ENCODE measurements at places on chromosomes 7 and 10. TPM values are rescaled to one million over a fixed set of nuclear protein-coding genes. Genes with fewer than 3 reads are reported as not detected.
A peak's percentile ranks its signal among the peaks of the same experiment; 100 is the strongest.

Gene EPO
- not detected for total RNA-seq

Gene GPNMB
- 335 TPM for total RNA-seq

Gene PLCE1
- 14.1 TPM for total RNA-seq

DNA sequence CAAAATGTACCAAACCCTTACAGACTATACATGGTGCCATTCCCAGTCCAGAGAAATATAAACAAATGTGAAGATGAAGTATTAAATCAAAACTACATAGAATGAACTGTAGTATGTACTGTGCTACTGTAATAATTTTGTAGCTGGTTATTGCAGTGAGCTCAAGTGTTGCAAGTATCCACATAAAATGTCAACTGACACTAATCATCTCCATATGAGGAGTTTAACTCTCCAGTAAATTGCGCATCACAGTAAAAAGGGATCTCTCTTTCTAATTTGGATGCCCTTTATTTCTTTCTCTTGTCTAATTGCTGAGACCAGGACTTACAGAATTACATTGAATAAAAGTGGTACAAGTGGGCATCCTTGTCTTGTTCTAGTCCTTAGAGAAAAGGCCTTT is 165.5 kb downstream of the CPED1 start:
- no peak overlapping the region for H3K4me3 ChIP-seq
- no peak overlapping the region for H3K27ac ChIP-seq
- H3K4me1 ChIP-seq, result no peaks in the 10 kb centered on the region
- no peaks in the 10 kb centered on the region for H3K27me3 ChIP-seq
- no peak for DNase-seq
- H3K36me3 ChIP-seq, result no peaks in the 10 kb centered on the region

DNA sequence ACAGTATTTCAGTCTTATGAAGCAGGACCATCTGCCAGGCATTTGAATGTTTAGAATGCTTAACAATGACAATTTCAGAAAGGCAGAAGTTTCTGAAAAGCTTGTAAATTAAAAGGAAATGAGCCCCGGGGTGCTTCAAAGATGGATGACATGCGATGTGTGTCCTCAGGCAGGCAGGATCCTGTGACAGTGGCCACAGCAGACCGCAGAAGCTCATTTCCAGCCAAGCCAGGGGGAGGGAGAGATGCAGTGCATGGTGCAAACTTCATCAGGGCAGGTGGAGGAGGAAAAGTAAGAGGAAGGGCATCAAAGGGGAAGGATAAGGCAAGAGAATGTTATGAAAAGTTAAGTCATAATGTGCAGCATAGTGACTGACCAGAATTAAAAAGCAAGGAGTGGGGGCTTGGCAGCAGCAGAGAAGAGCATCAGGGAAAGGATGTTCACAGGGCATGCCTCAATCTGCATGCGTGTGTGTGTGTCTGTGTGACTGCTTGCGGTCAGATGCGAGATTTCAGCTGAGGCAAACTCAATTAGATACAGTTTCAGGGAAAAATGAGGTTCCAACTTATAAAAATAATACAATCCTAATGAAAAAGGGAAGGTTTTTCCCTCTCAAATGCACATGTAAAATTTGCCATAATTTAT is 173.7 kb downstream of the COBL start:
- H3K4me3 ChIP-seq, result no peak overlapping the region
- H3K27ac ChIP-seq, result peak overlapping the region; percentile 32
- DNase-seq, result no peak
- H3K4me1 ChIP-seq, result no peaks in the 10 kb centered on the region
- no peaks in the 10 kb centered on the region for H3K36me3 ChIP-seq

DNA sequence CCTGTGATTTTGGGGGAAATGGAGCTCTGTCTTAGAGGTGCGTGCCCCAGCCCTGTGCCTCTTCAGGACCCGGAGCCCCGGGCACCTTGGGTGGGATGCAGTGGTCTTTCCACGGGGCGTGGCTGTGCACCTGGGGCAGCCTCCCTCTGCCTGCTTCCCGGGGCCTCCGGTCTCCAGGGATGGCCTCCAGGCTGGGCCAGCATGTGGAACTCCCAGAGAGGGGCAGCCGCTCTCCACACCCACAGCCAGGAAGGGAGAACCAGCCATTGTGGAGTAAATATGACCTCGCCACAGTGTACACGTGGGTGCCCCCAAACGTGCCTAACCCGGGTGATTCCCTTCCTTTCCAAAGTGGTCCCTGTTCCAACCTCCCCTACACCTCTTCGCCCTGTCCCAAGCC is 52.6 kb downstream of the JAKMIP3 start:
- H3K27ac ChIP-seq, result no peak overlapping the region
- no peaks in the 10 kb centered on the region for H3K36me3 ChIP-seq
- H3K4me3 ChIP-seq, result no peak overlapping the region

DNA sequence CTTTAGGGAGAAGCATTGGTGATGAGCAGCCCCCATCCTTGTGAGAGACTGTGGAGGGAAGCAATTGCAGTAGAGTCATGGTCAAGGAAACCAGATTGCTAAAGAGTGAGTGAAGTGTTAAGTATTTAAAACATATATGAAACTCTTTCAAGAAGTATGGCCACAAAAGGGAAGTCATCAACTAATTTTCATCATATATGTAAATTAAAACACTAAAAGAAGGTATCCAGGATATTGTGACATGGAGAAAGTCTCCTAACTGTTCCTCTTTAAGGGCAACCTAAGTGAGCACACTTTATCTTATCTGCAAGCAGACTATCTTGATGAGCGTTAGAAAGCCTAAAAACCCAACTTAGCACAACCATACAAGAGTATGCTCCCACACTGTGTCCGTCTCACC is 69.7 kb downstream of the CD36 start:
- H3K27ac ChIP-seq, result no peak overlapping the region
- no peak for DNase-seq
- no peaks in the 10 kb centered on the region for H3K36me3 ChIP-seq

DNA sequence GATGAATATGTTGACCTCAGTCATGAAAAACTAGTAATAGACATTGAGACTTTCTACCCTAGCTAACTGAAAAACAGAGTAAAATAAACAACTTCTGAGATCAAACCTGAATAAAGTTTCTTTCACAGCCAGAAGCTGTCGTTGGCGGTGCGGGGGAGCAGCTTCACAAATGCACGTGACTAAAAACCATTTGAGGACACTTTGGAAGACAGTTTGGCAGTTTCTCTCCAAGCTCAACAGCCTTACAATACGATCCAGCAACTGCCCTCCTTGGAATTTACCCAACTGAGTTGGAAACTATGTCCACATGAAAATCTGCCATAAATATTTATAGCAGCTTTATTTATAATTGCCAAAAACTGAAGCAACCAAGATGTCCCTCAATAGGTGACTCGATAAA is 63.1 kb downstream of the CYTH3 start:
- H3K4me1 ChIP-seq, result no peaks in the 10 kb centered on the region
- DNase-seq, result no peak
- H3K36me3 ChIP-seq, result no peaks in the 10 kb centered on the region
- no peak overlapping the region for H3K27ac ChIP-seq
- H3K27me3 ChIP-seq, result no peaks in the 10 kb centered on the region

GRCh38 chr7:44673771-44674170 is 67.3 kb downstream of the OGDH start:
- DNase-seq, result no peak

- H3K4me3 ChIP-seq, result no peak overlapping the region
- no peak overlapping the region for H3K27ac ChIP-seq
- H3K4me1 ChIP-seq, result no peaks in the 10 kb centered on the region
- DNase-seq, result no peak
- no peaks in the 10 kb centered on the region for H3K27me3 ChIP-seq
- H3K36me3 ChIP-seq, result no peaks in the 10 kb centered on the region
Measured at GRCh38 chr7:158111049-158111751, 476.4 kb downstream of the PTPRN2 start.

DNA sequence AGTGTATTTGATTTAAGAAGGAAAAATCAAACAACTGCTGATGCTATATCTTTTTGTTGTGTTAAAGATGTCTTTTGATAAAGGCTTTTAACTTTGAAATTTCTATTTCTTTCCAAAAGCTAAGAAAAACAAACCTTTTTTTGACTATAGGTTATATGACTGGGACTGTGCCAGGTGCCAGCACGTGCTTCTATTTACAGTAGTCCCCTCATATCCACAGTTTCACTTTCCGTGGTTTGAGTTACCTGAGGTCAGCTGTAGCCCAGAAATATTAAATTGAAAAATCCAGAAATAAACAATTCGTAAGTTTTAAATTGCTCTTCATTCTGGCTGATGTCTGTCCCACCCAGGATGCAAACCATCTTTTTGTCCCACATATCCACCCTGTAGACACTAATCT is 104.3 kb downstream of the BBS9 start:
- no peak for DNase-seq
- H3K27me3 ChIP-seq, result no peaks in the 10 kb centered on the region
- no peaks in the 10 kb centered on the region for H3K4me1 ChIP-seq
- no peak overlapping the region for H3K27ac ChIP-seq
- no peaks in the 10 kb centered on the region for H3K36me3 ChIP-seq
- no peak overlapping the region for H3K4me3 ChIP-seq

DNA sequence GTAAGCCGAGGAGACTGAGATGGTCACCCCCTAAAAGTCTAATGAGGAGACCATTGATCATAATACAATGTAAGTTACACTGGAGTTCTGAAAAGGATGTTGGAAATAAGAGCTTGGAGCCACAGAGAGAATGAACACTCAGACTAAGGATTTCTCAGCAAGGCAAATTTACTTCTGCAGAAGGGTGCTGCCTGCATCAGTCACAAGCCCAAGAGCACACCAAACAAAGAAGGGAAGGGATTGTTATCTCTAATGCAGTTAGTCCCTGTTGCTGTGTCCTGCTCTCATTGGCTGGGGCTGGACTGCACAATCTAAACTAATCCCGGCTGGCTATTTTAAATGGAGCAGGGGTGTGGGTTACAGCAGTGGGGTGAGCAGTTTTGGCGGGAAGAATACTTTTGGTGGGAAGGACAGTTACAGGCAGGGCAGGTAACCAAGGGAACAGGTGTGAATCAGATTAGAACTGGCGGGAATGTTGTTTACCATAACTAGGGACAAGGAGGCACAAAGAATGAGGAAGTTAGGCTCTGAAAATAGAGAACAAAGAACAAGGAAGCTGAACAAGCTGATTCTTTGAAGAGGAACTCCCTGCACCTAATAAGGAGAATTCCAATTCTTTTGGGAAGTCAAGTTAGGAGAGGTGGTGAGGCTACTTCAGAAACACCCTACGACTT is 30.3 kb upstream of the TRIM24 start:
- H3K4me3 ChIP-seq, result no peak overlapping the region
- H3K27me3 ChIP-seq, result no peaks in the 10 kb centered on the region
- no peaks in the 10 kb centered on the region for H3K36me3 ChIP-seq
- H3K4me1 ChIP-seq, result no peaks in the 10 kb centered on the region

GRCh38 chr10:77318739-77319138 is 318.9 kb downstream of the KCNMA1 start:
- peak; percentile 27 for DNase-seq
- no peak overlapping the region for H3K27ac ChIP-seq
- H3K4me1 ChIP-seq, result no peaks in the 10 kb centered on the region
- no peaks in the 10 kb centered on the region for H3K36me3 ChIP-seq
- H3K4me3 ChIP-seq, result no peak overlapping the region

- DNase-seq, result no peak
- H3K27ac ChIP-seq, result no peak overlapping the region
- no peaks in the 10 kb centered on the region for H3K4me1 ChIP-seq
- no peaks in the 10 kb centered on the region for H3K27me3 ChIP-seq
Measured at GRCh38 chr10:1411451-1411850, 325.9 kb downstream of the ADARB2 start.

GRCh38 chr7:5698720-5699119 is 82.7 kb downstream of the RNF216 start:
- no peak overlapping the region for H3K27ac ChIP-seq
- DNase-seq, result no peak
- H3K4me3 ChIP-seq, result no peak overlapping the region
- H3K27me3 ChIP-seq, result no peaks in the 10 kb centered on the region
- H3K4me1 ChIP-seq, result peaks cover 10% of the 10 kb centered on the region

- no peak for DNase-seq
- no peaks in the 10 kb centered on the region for H3K4me1 ChIP-seq
- no peak overlapping the region for H3K27ac ChIP-seq
- H3K4me3 ChIP-seq, result no peak overlapping the region
Measured at GRCh38 chr7:83429493-83429892, 219.4 kb downstream of the SEMA3E start.

DNA sequence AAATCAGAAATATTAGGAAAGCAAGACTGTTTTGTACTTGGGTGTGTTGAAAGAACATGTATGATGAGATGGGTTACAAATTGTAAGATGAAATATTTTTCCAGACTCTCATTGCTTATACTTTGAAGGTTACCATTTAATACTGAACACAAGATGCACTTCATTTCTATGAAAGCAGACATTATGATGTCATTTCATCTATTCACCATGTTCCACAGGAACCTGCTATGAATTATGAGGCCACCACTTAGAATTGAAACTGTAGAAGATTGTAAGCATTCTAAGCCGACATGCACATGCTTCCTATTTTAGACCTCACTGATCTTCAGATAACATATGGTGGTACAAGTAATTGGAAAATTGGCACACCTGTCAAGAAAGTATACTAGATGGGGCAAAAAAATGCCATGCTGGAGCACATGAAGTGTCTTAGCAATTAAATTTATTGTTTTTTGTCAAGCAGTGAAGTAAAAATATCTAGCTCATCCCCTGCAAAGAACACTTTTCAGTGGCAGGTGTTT is 195.0 kb downstream of the PHF14 start:
- H3K27me3 ChIP-seq, result no peaks in the 10 kb centered on the region
- DNase-seq, result no peak
- H3K27ac ChIP-seq, result no peak overlapping the region
- no peaks in the 10 kb centered on the region for H3K4me1 ChIP-seq

DNA sequence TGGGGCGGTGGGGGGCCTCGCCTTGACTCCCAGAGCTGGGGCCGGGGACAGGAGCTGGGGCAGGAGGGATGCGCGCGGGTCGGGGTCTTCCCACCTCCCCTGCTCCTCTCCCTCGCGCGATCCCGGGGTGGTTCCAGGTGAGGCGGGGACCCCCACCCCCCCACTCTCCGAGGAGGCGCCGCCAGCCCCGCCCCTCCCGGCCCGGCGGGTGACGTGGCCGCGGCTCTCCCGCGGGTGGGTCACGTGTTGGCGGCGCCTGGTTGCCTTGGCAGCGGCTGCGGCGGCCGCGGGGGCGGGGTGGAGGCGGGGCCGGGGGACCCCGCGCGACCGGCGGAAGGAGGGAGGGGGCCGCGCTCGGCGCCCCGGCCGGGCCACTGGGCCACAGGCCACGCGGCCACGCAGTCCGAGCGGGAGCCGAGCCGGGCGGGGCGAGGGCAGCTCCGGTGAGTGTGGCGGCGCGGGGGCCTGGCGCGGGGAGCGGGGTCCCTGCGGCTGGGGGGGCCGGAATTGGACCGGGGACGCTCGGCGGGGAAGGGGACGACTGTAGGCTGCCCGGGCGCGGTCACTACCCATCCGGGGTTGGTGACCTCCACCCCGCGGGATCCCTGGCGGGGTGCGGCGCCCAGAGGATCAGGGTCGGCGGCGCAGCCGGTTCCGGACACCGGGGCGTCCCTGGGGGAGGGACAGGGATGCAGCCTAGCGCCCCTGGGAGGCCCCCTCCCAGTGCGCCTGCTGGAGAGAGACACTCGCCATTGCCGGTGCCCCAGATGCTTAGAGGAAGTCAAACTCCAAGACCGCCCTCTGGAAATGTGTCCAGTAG is at the start of gene ORAI2:
Gene ORAI2, plus strand, starts transcription at position 357 of the 820 bp plus-strand sequence. CDS start 5,382 bp downstream, outside the sequence.
- peak within 1 kb of the TSS; percentile 86 for H3K27ac ChIP-seq
- DNase-seq, result peak; percentile 58
- H3K36me3 ChIP-seq, result no peaks in the 10 kb centered on the region
- no peaks in the 10 kb centered on the region for H3K27me3 ChIP-seq
- H3K4me3 ChIP-seq, result peak within 1 kb of the TSS; percentile 86

- H3K27ac ChIP-seq, result no peak overlapping the region
- no peaks in the 10 kb centered on the region for H3K27me3 ChIP-seq
- H3K4me3 ChIP-seq, result no peak overlapping the region
Measured at GRCh38 chr10:121134711-121135110, 283.5 kb downstream of the WDR11 start.

- peak overlapping the region; percentile 8 for H3K4me3 ChIP-seq
- DNase-seq, result no peak
- peak overlapping the region; percentile 73 for H3K27ac ChIP-seq
- no peaks in the 10 kb centered on the region for H3K27me3 ChIP-seq
- no peaks in the 10 kb centered on the region for H3K4me1 ChIP-seq
- no peaks in the 10 kb centered on the region for H3K36me3 ChIP-seq
Measured at GRCh38 chr7:107694386-107694785, 33.8 kb downstream of the SLC26A4 start.
